ENCODE measurements at places on chromosomes 2 and 18.

DNA sequence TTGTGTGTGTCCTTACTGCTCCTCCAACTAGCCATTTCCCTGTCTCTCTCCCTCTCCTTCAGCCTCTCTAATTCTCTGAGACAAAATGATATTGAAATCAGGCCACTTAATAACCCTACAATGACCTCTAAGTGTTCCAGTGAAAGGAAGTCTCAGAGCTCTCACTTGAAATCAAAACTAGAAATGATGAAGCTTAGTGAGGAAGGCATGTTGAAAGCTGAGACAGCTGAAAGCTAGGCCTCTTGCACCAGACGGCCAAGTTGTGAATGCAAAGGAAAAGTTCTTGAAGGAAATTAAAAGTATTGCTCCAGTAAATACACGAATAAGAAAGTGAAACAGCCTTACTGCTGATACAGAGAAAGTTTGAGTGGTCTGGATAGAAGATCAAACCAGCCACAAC, 72.9 kb downstream of the PRKCE start:
- no peak for DNase-seq

- DNase-seq: no peak
Measured at GRCh38 chr2:95043300-95044093, 18.0 kb downstream of the MAL start.

DNA sequence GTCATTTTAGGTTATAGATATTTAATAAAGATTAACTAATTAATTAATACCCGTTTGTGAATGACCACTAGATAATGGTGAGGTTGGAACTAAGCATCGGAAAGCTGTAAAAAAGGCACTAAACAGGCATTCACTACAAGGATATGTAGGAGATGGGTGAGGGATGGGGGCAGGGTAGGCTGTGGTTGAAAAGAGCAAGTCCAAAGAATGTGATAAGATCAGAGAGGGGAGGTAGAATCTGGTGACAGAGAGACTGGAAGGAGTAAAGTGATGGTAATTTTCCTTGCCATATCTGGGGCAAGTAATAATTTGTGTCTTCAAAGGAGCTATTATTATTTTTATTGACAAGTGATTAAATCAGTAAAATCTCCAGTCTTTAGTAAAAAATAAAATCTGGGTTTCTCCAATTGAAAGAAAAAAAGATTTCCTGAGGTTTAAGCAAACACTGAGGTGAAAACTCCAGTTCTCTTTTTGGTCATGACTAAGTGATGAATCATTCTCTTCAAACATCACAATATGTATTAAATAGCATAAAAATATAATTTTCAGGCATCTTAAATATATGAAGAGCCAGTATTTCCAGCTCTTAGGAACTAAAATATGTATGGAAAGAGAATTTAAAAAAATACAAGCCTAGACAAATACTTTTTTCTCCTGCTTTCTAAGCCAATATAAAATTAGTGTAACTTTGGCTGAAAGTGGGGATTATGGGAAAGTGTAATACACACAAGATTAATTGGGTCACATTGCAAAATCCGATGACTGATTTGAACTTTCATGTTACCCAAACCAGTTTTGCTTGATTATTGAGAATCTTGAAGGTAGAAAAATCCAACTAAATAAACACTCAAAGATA, 259.1 kb upstream of the RBMS1 start:
- DNase-seq: no peak

- no peak for DNase-seq
Measured at GRCh38 chr2:112688086-112688880, 32.5 kb upstream of the NT5DC4 start.

GRCh38 chr2:46232860-46233259, 64.3 kb upstream of the EPAS1 start:
- DNase-seq: no peak

GRCh38 chr2:47003641-47004427, 88.2 kb upstream of the MCFD2 start:
- no peak for DNase-seq

GRCh38 chr2:214960677-214961076, 151.2 kb upstream of the BARD1 start:
- DNase-seq: no peak

DNA sequence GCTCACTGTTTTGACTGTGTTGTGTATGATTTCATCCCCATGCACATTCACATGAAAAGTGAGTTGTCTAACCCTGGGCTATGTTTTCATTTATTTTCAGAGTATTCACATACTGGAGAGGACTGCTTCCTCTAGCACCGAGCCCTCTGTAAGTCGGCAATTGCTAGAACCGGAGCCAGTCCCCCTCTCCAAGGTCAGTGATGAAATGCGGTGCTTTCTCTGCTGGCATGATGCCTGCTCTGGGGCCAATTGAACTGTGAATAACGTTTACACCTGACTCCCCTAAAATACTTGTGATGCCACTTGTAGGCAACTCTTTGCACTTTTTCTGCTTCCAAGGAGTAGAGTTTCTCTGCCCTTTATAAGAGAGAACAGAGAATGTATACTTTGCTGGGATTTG, 126.9 kb downstream of the PRKRA start:
- no peak for DNase-seq

DNA sequence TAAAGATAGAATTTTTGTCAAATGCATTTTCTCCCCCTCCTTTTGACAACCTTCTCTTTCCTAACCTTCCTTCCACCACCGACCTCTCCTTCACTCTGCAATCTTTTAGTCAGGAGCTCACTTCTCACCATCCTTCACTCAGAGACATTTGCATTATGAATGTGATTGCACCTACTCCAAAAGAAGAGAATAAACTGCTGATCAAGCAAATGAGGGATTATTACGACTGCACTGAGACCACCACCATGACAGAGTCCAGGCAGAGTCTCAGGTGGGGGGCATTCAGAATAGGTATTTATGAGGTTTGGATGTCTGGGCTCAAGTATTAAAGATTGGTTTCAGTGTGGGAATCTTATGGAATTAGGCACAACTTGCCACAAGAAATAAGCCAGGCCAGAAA, 483.9 kb downstream of the PTH2R start:
- no peak for DNase-seq

DNA sequence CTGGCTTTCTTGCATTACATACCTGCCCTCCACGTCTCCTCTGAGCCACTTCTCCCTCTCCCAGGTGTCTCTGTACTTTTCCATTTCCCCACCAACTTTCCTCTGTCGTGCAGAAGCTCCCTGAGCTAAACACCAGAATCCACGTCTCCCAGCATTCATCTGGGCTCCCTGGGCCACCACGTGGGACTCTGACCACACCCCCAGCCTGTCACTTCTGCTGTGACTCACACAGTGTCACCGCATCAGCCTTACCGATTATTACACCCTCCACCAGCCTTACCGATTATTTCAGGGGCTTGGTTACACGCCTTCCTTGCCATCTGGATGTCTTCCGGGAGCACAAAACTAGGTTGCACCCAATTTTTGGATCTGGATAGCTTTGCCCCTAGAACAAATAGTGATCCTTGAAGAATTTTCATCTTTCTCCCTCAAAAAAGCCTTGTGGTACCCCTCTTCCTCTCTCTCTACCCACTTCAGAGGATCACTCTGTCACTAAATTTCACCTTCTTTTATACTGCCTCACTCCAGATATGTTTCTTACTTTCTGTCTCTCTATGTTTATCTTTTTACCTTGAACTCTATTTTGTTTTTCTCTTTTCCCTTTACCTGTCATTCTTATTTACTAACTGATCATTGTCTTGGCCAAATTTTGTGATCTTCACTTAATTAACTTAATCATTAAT, 136.9 kb upstream of the CAB39 start:
- no peak for DNase-seq

DNA sequence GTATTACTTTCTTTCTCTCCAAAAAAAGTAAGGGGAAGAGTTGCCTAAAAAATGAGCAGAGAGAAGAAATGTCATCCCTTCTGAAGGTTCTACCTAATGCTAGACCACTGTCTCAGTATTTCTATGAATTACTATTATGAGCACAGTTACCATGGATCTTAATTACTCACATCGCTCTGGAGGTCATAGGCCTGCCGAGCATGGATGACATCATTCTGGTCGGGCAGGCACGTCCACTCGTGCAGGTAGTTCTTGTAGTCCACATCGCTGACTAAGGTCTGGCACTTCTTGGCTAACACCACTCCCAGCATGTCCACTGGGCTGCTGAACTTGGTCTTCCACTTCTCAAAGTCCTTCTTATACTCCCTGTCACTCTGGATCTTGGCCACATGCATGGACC, 106.9 kb downstream of the NEB start:
- DNase-seq: no peak

- DNase-seq: no peak
Measured at GRCh38 chr2:46171996-46172546, 125.1 kb upstream of the EPAS1 start.

DNA sequence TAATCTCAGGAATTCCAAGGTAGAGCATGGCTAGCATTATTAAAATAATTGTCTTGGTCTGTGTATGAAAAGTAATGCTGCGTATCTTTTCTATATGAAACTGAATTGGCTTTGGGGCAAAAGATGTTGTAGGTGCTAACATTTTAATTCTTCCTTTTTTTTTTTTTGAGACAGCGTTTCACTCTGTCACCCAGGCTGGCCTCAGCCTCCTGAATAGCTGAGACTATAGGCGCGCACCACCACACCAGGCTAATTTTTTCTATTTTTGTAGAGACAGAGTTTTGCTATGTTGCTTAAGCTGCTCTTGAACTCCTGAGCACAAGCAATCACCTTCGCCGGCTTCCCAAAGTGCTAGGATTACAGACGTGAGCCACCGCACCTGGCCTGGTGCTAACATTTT, 172.6 kb upstream of the STON1 start:
- DNase-seq: no peak

DNA sequence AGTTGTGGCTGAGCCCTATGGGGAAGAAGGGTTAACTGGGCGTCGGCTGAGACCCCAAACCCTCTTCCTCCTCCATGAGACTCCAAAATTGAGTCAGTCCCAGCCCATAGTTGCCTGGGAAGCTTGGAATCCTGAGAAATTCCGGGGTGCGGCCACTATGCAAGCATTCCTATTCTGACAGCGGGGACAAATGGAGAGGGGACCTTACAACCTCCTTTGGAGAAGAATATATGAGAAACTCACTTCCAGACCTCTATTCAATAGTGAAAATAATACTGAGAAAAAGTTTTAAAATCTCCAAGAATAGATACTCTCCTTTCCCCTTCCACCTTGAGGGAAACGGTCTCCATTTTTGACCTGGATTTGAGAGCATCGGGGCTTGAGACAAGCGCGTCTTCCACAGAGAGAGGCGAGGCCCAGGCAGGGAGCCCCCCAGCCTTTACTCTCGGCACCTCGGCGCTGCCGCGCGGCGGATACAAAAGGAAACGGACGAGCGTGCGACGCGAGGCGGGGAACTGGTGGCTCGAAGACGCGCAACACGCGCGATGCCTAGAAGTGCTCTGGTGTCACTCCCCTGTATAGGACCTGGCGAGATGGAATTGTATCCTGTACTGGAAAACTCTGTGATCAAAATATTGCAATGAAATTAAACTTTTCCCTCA, 11.1 kb downstream of the NR4A2 start:
- no peak for DNase-seq

DNA sequence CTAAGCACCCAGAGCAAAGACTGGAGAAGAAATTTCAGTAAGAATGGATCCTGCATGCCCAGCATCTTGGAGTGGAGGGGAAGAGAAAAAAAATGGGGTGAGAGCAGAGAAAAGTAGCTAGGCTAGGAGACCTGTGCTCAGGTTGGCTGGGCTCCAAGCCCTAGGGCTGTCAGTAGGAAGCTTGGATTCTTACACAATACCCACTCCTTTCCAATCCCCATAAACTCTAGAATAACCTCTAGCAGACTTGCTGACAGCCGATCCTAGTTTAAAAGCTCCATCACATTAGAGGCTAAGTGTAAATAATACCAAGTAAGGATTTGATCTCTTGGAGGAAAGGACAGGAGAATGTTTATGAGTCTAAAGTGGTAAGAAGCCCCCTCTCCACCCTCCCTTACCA, 46.2 kb upstream of the NABP1 start:
- no peak for DNase-seq

GRCh38 chr2:127887776-127888130, 2.0 kb upstream of the AMMECR1L start:
- no peak for DNase-seq

- DNase-seq: no peak
Measured at GRCh38 chr2:29420999-29421782, 306.0 kb downstream of the CLIP4 start.

GRCh38 chr2:236165842-236166795, 2.1 kb downstream of the GBX2 start:
- DNase-seq: no peak

DNA sequence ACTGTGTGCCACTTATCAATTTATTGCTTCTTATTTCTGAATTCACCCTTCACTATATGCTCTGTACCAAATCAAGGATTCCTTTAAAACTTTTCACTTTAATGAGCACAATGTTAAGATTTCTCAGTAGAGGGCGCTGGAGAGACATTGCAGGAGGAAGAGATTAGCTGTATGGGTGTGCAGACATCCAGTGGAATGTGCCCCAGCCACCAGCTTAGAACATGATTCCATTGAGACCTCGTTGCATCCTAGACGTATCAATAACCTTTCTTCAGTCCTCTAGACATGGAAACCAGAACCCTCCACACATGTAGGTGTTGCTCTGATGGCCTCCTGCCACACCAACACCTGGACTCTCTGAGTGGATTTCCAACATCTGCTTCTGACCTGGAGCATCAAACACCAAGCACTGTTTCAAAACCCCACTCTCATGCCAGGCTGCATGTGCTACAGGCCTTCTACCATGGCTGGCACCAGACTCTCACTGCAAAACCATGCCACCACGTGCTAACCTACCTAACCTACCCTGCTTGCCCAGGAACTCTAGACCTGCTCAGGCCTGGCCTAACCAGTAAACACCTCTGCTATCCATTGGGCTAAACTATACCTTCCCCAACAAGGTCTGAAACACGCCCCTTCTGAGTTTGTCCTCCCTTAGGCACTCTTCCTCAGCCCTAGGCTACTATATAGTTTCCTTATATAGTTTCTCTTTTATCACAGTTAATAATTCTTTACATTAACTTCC, 633.2 kb upstream of the PKDCC start:
- no peak for DNase-seq

GRCh38 chr2:134707330-134707676, 11.5 kb downstream of the TMEM163 start:
- DNase-seq: no peak

- DNase-seq: no peak
Measured at GRCh38 chr2:171410101-171410500, 23.7 kb downstream of the METTL8 start.

- DNase-seq: no peak
Measured at GRCh38 chr18:66210875-66211274, 393.0 kb downstream of the CDH19 start.

- DNase-seq: peak; percentile 46
Measured at GRCh38 chr18:63107171-63107845, 212.3 kb downstream of the BCL2 start.

- no peak for DNase-seq
Measured at GRCh38 chr2:178271094-178271493, 76.8 kb downstream of the OSBPL6 start.

DNA sequence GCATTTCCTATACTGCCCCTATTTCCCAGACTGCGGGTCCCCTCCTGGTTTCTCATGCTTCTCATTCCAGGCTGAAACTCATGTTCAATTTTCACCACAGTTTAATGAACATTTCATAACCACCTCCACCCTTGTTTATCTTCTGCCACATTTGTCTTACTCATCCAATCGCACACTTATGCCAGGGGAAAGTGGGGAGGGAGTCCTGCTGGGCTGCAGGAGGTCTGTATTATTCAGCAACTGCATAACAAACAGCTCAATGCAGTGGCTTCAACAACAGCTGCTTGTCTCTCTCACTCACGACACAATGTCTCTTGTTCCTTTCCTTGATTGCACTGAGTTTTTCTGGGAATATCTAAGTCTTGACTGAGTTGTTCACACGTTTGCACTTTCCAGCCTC, 106.0 kb downstream of the ZNF519 start:
- no peak for DNase-seq

Data from NCI-H1417 treated with DMSO at 0.1 percent for 48 hours (cell line).